Esophagus squamous epithelium (tissue), 5 donors: ENCODE measurements at places on chromosomes 16 and 17. TPM values are rescaled to one million over a fixed set of nuclear protein-coding genes. Genes with fewer than 3 reads are reported as not detected.

- DNase-seq = no peak
These were observed 14.2 kb upstream of the C17orf78 start for GRCh38 chr17:37361543-37361942.

- no peak for DNase-seq
These were observed 130.7 kb downstream of the C16orf95 start for GRCh38 chr16:87186446-87186845.

GRCh38 chr16:88014252-88014781, 63.1 kb downstream of the BANP start:
- DNase-seq = no peak

- DNase-seq = no peak
These were observed 23.8 kb downstream of the FAM83G start for GRCh38 chr17:18980682-18981334.

- DNase-seq = no peak
These were observed 285.4 kb upstream of the PMFBP1 start for GRCh38 chr16:72457243-72457940.

DNA sequence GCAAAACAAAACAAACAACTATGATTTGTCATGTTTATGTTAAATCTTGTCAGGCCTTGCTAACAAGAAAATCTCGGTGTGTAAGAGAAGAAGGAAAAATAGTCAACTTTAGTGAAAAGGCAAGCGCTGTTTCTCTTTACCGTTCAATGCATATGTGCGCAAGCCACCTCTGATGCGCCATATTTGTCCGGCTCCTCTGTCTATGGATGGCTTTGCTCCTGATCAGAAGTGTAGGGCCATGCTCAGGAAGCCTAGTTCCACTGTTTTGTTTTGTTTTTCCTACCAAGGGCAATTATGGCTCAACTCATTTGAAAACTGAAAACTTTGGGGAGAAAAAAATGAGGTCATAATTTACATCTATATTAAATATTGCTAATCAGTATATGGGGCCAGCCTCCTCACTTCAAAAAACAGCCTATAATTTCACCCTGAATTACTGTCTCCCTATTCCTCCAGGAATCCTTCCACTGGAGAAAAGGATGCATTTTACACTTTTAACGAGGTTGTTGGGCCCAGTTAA, 4.5 kb downstream of the MAF start:
- no peak for DNase-seq

- DNase-seq = no peak
These were observed 13.3 kb downstream of the THRA start for GRCh38 chr17:40075942-40076498.

DNA sequence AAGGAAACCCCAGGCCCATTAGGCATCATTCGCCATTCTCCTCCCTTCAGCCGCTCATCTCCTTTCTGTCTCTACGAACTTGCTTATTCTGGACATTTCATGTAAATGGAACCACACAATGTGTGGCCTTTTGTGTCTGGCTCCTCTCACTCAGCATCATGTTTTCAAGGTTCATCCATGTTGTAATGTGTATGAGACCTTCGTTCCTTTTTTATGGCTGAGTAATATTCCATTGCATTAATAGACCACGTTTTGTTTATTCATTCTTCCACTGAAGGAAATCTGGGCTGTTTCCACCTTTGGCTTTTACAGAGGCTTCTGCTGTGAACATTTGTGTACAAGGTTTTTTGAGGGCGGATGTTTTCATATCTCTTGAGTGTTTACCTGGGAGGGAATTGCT, 3.2 kb downstream of the CRISPLD2 start:
- DNase-seq = no peak

GRCh38 chr17:614653-615546, 99.7 kb downstream of the VPS53 start:
- no peak for DNase-seq

- no peak for DNase-seq
These were observed 118.6 kb downstream of the TANGO6 start for GRCh38 chr16:68961778-68962402.

DNA sequence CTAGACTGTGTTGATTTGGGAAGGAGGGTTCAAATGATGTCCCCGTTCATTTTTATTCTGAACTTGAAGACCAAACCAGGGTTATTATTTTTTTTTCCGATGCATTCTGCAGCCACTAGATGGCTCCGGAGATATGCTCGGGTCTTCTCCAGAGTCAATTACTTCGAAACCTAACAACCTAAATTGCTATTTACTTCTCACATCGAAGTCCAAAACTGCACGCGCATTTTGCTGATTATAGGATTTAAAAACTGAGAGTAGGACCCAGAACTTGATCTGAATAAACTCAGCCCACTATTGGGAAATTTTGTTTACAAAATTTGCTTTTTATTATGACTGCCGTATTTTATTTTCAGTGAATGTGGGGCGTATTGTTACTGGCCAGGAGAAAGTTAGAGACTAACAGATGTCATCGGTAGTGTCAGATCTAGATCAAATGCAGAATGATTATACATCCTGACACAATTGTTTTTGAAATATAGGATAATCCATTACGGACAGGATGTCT, 263.8 kb downstream of the HS3ST3A1 start:
- DNase-seq = no peak

DNA sequence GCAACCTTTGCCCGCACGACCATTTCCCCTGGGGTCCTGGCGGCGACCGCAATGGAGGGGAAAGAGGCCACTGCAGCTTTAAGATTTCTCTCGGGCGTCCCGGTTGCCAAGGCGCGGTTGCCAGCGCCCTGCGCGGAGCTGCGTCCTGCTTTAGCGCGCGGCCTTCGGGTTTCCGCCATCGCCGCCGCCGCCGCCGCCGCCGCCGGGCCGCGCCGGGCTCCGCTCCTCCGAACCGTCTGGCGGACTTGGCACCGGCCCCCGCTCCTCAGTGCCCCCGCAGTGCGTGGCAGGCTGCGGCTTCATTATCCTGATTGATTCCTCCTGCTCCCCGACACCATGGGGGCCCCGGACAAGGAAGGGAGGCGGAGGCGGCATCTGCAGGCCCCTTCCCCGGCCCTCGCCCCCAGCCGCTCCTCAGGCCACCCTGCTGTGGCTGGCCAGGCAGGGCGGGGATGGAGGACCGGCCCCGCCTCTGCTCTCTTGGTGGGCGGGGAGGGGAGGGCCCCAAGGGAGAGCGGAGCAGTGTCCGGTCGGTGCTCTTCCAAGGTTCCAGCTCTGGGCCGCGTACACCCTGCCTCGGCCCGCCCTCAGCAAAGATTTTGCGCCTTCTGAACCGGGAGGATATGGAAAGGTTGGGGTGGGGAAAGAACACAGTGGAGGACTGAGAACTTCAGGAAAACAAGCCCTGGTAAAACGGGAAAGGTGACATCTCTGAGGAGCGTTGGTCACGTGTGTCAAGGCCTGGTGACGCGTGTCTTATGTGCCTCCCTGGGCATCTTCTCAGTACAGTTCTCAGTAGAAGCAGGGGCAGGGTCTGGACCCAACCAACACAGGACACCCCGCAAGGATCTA, 34.0 kb downstream of the NEUROD2 start:
- DNase-seq = no peak

- DNase-seq = no peak
These were observed 395.2 kb downstream of the WWOX start for GRCh38 chr16:78494674-78495073.

- DNase-seq = no peak
These were observed 2.0 kb upstream of the MAPK3 start for GRCh38 chr16:30124985-30125379.

- DNase-seq = no peak
These were observed 17.4 kb upstream of the C17orf107 start for GRCh38 chr17:4881761-4882555.

DNA sequence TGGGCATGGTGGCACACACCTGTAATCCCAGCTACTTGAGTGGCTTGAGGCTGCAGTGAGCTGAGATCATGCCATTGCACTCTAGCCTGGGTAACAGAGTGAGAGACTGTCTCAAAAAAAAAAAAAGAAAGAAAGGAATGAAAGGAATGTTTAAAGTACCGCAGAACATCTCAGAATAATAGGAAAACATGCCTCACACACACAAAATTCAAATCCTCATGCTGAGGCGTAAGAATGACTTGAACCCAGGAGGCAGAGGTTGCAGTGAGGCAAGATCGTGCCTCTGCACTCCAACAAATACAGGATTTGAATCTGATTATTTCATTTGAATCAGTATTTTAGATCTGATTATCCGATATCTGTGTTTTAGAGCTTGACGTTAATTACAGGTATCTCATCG, 21.3 kb upstream of the GAA start:
- DNase-seq = no peak

Gene SLFN12
- 1.3 TPM for total RNA-seq

Gene TBC1D3B
- 2.9 TPM for total RNA-seq

Gene SLC16A11
- total RNA-seq = 0.56 TPM

Gene ZMYND15
- 1.7 TPM for total RNA-seq

Gene STH
- not detected for total RNA-seq

Gene AOC2
- total RNA-seq = 1.3 TPM

Gene SEZ6
- not detected for total RNA-seq

Gene ZNF629
- 5.9 TPM for total RNA-seq
